ENCODE measurements at places on chromosomes 12 and 14.

GRCh38 chr12:95637471-95638155, 86.3 kb upstream of the USP44 start:
- DNase-seq: no peak

DNA sequence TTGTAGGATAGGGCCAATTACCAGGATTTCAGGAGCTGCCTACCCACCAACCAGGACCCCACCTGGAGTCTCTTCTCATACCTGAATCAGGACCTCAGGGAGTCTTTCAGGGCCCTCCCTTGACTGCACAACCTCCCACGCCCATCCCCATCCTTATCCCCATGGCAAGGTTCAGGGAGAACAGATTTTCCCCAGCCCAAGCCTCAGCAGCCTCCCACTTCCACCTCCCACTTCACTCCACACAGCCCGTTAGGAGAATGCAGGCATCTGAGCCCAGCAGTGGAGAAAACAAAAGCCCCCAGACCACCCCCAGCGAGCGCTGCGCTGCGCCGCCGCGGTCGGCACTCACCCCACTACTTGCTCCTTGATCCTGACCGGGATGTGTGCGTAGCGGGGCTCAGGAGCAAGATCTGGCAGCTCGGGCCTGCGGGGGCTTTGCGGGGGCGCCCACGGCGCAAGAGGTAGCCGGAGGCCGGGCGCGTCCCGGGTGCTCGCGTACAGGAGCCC, 1.4 kb downstream of the B4GALNT1 start:
- no peak for DNase-seq

DNA sequence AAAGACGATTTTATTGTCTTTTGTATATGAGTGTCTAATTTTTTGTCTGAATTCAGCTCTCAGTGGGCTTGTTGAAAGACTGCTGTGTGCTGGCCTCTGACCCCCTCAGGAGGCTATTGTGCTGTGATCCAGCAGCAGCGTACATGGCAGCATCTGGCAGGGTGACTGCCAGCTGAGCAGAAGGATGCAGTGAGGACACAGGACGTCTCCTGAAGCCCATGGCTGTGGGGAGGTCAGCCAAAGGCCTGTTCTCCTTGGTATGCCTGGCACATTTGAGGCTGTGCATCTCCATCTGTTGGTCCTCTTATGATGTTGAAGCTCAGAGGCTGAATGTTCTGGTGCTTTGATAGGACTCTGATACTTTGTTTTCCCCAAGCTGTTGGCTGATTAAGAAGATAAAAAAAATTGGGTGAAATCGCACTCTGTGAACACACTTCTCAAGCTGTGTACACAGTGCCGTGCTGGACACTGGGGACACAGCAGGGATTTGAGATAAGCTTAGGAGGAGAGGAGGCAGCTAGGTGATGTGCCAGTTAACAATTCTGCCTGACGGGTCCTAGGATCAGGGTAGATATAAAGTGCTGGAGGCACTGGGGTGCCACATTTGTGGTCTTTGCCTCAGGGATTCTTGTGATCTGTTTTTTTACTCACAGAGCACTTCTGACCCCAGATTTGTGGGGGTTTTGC, 37.5 kb downstream of the EID3 start:
- DNase-seq: no peak

- no peak for DNase-seq
These were observed 34.0 kb downstream of the TCHP start for GRCh38 chr12:109934026-109934425.

GRCh38 chr12:121974026-121974985, 47.4 kb upstream of the BCL7A start:
- DNase-seq: no peak

DNA sequence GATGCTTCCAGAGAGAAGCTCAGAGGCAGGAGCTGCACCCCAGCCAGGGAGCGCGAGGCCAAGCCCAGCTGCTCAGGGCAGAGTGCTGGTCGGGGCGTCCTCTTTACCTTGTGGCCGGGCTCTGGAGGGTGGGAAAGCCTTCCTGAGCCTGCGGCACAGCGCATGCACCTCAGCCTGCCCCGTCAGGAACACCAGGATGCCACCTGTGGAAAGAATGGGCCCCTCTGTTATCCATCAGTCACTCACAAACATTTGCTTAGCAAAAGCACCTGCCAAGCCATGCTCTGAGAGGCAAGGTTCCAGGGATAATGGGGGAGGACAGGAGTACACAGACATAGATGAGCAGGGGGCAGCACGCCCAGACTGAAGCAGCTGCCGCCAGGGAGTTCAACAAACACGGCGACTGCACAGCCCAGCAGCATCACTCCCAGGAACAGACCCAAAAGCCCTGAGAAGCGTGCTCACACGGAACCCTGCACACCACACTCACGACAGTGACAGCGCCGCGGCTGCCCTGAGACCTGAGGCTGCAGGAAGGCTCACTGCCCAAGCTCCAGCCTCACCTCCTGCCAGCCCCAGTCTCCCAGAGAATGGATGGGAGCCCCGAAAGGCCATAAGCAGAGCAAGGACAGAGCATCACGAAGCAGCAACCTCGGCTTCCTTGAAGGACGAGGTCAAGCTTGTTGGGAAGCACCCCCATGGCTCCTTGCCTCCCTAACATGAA, 21.8 kb downstream of the DHX37 start:
- no peak for DNase-seq

DNA sequence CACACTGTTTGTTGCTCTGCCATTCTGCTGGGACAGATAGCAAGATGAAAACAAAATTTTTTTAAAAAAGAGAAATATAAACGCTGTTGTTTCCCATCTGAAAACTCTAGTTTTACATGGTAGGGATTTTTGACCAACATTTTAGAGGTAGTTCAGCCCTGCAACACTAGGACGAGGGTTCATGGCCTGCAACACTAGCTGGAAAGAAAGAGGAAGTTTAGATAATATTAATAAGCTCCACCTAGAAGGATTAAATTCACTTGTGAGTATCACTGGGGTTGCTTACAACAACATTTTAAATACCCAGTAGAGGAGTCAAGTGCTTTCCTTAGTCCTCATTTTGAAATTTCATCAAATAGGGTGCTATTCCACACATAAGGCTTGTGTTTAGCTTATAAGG, 68.2 kb downstream of the SRGAP1 start:
- DNase-seq: no peak

DNA sequence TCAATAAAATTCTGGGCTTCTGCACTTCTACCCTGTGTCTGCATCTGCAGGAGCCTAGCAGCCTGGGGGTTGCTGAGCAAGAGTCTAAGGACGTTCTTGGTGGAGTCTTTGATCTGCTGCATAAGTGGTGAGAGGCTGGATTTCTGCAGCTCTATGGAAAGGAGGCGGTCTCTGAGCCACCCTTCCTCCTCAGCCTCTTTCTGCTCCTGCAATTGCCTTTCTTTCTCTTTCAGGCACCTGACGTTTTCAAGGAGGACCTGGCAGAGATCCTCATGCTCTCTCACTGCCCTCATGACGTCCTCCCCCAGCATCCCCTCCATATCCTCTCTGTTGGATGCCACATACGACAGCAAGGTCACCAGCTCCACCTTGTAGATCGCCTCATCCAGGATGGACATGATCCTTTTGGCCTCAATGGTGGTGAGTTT, 13.6 kb upstream of the TPCN1 start:
- no peak for DNase-seq

DNA sequence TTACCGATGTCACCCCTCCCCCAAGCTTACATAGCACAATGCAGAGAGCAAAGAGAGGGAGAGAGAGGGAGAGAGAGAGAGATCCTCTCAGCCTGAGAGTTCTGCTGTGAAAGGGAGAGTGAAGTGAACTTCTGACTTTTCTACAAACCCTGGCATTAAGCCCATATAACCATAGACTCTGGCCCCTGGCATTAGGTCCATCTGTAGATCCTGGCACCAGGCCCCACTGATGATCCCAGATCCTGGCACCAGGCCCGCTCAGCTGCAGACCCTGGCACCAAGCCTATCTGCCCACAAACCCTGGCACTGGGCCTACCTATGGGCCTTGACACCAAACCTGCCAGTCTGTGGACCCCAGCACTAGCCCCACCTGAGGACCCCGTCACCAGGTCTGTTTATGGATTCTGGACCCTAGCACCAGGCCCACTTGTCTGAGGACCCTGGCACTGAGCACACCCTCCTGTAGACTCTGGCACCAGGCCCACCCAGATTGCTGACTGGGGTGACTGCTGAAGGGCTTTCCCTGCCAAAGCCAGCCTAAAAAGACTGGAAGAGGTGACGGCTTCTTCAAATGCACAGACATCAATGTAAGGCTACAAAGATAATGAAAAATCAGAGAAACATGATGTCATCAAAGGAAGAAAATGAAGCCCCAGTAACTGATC, 14.5 kb upstream of the KRT83 start:
- no peak for DNase-seq

DNA sequence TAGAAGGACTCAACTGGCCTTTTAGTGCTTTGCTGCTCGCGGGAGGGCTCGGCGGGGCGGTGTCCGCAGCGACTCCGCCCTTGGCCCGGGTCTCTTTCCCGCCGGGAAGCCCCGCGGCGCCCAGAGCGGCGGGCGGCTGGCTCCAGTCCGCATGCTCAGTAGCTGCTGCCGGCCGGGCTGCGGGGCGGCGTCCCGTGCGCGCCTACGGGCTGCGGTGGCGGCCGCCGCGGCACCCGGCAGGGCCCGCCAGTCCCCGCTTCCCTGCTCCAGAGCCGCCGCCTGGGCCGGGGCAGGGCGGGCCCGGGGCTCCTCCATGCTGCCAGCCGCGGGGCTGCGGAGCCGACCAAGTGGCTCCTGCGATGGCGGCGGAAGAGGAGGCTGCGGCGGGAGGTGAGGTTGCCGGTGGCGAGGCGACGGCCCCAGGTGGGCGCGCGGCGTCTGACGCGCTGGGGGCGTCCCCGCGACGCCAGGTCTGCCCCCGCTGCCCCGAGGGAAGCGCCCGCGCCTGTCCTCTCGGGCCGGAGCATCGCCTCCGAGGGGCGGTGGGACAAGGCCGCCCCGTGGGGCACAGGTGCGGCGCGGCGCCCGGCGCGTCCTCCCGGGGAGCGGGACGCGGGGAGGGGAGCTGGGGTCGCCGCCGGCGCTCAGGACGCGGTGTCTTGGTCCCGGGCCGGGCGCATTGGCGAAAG, at the start of gene BMAL2:
Gene BMAL2 (plus strand): TSS at position 123 of the 689 bp plus-strand sequence. CDS start 237 bp downstream, at position 360.
- peak; percentile 33 for DNase-seq

DNA sequence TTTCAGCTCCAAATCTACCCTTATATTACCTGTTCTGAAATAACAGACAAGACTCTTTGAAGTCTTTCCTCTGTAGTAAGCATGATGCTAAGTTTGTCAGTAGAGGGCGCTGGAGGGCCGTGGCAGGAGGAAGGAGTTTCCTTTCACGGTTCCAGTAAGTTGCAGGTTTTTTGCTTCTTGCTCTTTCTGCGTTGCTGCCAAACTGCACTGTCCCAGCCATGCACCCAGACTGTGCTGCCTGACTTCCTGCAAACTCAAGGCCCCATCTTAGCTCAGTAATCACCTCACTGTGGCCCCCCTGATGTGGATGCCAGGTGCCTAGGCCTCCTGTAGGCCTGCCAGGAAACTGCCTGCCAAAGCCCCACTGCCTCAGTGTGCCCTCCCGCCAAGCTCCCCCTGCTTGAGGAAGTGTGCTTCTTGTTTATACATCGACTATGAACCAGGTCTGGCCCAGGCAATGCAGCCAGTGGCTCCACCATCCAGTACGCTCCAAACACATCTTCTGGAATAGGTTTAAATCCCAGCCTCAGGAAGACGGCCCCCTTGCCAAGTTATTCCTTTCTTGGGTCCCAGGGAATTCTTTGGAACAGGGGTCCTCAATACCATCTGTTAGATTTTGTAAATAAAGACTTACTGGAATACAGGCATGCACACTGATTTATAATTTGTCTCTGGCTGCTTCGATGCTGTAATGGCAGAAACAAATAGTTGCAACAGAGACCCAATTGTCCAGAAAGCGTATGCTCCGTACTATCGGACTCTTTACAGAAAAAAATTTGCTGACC, 193.7 kb upstream of the LRIG3 start:
- DNase-seq: peak; percentile 13

- DNase-seq: no peak
These were observed 582.3 kb downstream of the KCNH5 start for GRCh38 chr14:62462988-62463387.

- no peak for DNase-seq
These were observed 5.0 kb upstream of the BRF1 start for GRCh38 chr14:105305791-105306190.

DNA sequence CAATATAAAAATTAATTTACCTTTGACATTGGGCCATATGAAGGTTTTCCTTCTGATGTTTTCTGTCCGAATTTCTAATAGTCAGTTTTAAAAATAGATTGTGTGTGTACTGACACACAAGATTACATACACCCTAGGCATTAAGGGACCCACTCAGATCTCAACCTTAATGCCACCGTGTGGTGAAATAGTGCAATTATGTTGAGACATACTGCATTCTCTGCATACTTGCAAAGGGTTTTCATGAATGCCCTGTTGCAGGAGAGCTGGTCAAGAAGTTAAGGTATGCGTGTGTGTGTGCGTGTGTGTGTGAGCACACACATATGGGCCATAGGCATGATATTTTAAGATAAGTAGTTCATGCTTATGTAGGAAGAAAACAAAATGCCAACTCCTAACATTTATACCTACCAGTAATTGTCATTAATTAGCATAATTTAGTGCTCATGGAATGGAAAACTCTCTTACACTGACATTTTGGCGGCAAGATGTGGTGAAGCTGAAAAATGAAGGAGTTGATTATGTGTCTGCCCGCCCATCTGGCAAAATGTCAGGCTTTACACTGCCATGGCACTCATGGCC, 58.8 kb downstream of the PIK3C2G start:
- DNase-seq: no peak

DNA sequence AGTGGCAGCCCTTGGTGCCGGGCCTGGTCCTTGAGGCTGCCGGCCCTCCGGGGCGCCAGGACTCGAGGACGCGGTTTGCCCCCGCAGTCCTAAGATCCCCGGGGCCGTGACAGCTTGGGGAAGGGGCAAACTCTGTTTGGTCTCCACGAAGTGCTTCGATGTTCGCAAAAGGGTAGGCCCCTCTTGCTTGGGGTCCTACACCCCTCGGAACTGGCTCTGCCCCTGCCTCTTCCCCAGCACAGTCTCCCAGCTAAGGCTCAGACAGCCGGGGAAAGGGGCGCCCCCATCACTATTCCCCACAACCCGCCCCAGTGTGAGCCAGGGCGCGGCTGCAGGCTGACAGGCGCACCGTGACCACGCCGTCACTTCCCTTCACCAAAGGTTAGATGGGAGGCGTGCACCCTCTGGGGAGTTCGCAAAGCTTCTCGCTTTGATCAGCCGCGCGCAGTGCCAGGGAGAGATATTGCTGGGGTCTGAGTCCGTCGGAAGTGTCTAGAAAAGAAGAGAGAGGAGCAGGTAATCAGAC, 7.2 kb upstream of the OTX2 start:
- no peak for DNase-seq

- DNase-seq: no peak
These were observed 15.5 kb downstream of the PRKAB1 start for GRCh38 chr12:119683413-119683812.

DNA sequence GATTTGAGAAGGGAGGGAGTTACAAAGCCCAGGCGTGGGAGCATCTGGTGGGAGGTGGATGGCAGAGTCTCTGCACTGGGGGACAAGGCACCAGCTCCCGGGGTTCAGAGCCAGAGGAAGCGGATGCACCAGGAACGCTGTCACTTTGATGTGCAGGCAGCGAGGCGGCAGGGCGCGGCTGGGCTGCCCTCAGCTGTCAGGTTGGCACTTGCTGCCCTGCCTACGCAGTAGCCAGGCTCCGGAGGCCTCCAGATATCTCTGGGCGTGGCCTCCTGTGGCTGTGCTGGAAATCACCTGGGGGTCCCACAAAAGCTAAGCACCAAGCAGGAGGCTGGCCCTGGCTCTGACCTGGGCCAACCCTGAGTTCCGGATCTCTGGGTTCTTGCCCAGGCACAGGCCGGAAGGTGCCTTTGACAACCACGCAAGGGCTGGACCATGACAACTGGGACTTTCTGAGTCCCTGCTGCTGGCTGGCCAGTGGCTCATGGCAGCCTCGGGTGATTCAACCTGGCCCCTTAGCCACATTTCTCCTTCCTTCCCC, 62.1 kb upstream of the MAP1LC3B2 start:
- no peak for DNase-seq

- no peak for DNase-seq
These were observed 124.5 kb downstream of the SLC8A3 start for GRCh38 chr14:70064136-70064865.
